ENCODE measurements at places on chromosomes 11 and 22.

DNA sequence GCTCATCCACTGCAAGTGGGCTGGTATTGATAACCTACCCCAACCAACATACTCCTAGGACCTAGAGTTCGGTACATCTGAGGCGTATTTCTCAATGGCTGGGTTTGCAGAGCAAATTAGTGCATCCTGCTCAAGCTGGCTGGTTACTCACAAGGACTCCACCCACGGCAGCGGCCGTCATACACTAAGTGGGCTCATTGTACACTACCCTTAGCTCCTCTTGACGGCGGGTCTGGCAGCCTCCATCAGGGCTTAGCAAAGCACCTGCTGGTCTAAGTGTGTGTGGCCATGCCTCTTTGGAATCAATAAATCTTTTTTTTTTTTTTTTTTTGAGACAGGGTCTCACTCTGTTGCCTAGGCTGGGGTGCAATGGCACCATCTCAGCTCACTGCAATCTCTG is 20.2 kb upstream of the KCNJ11 start:
- no peak for DNase-seq

GRCh38 chr11:68682531-68682961 is 1.8 kb upstream of the GAL start:
- DNase-seq: no peak

- no peak for DNase-seq
Observed at GRCh38 chr22:34356481-34356880, 436.2 kb upstream of the LARGE1 start.

DNA sequence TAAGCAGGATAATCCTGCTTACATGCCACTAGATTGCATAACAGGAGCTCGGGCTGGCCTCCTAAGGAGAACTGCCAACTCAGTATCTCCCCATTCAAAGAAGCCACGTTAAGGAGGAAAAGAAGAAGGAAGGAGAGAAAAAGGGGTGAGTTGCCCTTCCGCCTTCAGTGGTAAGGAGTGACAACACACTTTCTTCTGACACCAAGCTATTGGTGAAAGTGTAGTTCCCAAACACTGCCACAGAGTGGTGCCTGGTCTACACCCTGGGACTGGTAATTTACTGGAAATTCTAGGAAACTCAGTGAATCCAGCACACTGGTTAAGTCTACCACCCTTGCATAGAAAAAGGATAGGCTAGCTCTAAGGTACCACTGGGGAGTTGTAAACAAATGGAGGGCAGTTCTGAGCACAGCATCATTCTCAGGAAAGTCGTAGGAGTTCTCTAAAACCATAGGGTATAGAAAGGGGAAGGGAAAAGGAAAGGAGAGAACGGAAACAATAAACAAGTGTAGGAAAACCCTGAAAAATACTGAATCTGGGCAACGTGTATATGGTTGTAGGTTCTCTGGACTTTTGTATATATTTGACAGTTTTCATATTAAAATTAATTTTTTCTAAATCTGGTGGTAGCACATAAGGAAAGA is 58.2 kb downstream of the RRAS2 start:
- DNase-seq: peak; percentile 72

DNA sequence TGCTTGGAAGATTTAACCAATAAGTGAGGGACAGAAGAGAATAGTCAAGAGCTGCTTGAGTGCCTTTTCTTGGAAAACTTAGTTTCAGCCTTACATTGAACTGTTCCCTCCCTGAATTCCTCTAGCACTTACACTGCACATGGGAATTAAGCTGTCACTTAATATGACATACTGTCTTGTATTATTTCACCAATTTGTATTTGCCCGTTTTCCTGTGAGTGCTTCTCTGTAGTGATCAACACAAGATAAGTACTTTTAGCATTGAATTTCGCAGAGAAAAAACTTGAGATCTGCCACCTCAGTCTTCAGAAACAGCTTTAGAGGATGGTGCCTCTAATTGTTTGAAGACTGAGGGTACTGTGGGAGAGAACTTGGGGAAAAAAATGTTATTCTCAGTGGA is 3.7 kb downstream of the SPCS2 start:
- DNase-seq: no peak

GRCh38 chr11:127693686-127694085 is 693.1 kb upstream of the KIRREL3 start:
- no peak for DNase-seq

- no peak for DNase-seq
Observed at GRCh38 chr11:128520206-128520887, 67.0 kb downstream of the ETS1 start.

GRCh38 chr11:119091178-119091577 is 6.5 kb downstream of the HMBS start:
- peak; percentile 36 for DNase-seq

GRCh38 chr11:126585388-126585773 is 229.9 kb downstream of the ST3GAL4 start:
- no peak for DNase-seq

GRCh38 chr22:31106001-31106571 is 1.3 kb downstream of the SELENOM start:
- DNase-seq: peak; percentile 18

DNA sequence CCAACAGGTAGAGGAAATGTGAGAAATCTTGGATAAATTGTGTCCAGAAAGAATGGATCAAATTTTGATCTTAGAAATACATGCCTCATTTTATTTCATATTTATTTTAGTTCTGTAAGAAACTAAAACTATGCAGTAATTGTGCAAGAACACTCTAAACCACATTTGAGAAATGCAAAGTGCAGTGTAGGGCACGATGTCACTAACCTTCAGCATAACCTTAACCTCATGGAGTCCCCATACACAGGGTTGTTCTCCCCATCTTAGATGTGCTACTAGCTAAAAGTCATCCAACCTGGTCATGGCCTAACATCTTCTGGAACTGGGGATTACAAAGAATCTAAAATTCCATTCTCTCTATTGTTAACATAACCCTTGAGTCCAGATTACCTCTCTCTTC is 48.4 kb upstream of the ARHGAP42 start:
- DNase-seq: no peak

DNA sequence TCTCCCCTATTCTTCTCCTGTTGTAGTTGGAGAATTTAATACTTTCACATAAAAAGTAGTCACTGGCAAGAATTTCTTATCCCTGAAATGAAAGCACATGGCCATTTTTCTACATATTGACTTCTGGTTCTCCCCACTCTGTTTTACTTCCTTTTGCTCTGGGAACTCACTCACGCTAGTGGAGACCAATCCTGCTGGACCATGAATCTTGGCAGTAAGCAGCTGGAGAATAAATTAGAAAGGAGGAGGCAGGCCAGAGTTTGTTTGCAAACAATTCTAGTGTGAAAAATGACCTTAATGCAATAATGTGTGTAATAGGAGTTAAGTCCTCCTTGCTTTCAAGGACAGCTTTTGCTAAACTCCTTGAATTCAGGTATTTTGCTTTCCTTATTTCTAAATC is 412.3 kb upstream of the CHORDC1 start:
- no peak for DNase-seq

- DNase-seq: no peak
Observed at GRCh38 chr11:38680166-38680565, 2082.1 kb upstream of the RAG2 start.

DNA sequence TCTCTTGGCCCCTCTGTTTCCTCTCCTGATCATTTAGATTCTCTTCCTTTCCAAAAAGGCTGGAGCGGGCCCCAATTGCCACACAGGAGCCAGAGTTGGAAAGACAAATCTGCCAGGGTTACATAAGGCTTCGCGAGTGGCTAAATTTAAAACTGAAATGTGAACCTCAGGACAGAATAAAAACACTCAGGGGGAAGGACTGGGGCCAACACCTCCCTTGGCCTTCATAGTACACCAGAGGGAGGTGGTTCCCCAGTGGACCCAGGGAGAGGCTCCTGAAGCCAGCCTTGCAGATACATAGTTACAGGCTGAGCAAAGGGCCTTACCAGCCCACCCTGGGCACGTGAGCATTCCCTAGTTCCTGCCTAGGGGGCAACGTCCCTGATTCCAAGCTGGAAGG is 150.1 kb downstream of the MN1 start:
- DNase-seq: no peak

- no peak for DNase-seq
Observed at GRCh38 chr11:86416494-86416893, 41.8 kb downstream of the CCDC81 start.

- DNase-seq: no peak
Observed at GRCh38 chr11:45486461-45486860, 179.0 kb downstream of the CHST1 start.

GRCh38 chr11:125372911-125373310 is 123.2 kb downstream of the FEZ1 start:
- no peak for DNase-seq

DNA sequence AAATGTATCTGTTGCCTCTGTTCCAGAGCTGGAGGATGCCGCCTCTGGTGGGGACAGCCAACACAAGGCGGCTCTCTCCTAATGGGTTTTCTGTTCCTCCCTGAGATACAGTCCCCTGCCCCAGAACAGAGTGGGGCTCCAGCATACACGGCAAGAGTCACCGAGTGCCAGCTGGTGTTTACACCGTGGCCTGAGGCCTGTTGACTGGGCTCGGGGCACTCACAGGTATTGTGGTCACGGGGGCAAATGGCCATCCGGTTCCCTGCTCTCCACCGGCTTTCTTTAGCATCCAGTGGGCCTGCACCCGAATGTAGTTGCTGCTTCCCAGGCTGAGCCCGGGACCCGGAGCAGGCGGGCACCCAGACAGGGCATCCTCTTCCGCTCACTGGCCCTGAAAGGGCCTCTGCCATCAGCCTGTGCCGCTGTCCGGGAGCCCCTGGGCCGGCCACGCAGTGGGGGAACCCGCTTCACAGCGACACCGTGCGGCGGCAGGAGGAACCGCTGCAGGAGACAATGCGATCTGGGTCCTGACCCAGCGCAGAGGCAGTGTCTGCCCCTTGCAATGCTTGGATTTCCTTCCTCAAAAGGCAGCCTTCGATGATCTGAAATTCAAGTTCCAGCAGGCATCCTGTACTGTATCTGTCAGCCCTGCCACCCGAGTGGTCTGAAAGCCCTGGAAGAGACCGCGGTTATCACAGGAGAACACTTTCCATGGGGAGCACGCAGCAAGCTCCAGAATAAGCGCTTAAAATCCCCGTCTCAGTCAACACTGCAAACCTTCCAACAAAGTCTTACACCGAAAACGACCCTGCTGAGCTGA is 859 bp upstream of the KRTAP5-5 start:
- no peak for DNase-seq

- no peak for DNase-seq
Observed at GRCh38 chr11:34068111-34068510, 16.6 kb downstream of the CAPRIN1 start.

GRCh38 chr11:134152696-134153095 is 71.1 kb downstream of the NCAPD3 start:
- DNase-seq: no peak

GRCh38 chr11:133724116-133724515 is 121.2 kb downstream of the SPATA19 start:
- no peak for DNase-seq

GRCh38 chr11:102761646-102762238 is 18.7 kb downstream of the MMP10 start:
- peak; percentile 96 for DNase-seq

DNA sequence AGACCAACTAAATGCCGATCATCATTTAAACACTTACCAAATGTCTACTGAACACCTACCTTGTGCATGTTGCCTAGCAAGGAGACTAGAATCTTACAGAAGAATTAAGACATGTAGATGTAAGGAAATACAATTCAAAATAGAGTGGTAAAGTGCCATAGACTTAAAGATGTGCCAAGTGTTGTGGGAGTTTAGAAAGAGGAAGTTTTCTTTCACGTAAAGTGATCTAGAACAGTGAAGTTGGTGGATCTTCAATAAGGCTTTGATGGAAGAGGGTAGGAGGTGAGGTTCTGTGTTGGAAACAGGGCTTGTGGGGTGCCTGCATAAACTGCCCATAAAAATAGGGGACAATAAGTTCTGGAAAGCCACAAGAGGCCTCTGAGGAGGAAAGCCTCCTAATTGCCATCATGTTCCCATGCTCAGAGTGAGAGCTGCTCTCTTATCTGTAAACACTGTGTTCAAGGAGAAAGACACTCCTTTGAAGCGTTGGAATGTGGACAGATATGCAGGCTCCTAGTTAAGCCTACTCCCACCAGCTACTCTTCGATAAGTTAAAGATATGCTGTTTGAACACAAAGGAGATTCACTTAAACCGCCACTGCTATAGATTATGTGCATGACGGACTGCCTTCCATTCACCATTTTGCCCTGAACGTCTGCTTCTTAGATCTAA is 66.7 kb downstream of the HSD17B12 start:
- DNase-seq: no peak

- DNase-seq: no peak
Observed at GRCh38 chr22:23704829-23705228, 14.0 kb downstream of the RGL4 start.

DNA sequence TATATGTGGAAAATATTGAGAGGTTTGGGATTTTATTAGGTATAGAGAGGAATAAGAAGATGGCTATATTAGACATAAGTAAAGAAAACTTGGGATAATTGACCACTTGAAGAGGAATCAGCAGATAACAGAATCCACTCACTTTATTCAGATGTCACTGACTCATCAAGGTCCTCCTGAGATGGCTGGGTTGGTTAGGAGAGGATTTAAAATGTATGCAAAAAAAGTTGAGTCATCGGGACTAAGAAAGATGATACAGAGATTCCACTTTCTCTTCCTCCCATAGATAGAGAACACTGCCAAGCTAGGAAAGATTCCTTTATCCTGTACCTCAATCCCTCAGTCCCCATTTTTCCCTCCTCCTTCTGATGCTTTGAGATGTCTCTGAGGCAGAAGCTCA is at the start of gene OR6A2:
Gene OR6A2 (minus strand): TSS at position 288 of the 400 bp plus-strand sequence. CDS start 3,981 bp downstream, outside the sequence.
- peak; percentile 16 for DNase-seq

DNA sequence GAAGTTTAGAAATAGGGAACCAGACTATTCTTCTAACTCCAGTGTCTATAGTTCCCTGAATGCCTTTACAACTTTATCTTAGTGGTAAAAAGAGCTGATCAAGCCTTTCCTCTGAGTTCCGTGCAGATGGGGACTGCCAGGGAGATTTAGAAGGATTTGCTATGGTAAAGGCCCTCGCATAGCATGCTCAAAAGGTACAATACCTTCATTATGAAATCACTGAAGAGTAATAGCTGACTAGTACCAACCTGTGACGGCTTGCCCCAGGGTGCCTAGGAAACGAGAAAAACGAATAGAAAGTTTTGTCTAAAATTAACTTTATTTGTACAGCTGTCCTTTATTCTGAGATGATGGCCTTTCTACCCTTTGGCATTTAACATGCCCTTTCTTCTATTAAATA is 150.1 kb upstream of the ARHGAP42 start:
- DNase-seq: no peak

GRCh38 chr11:84714316-84714780 is 912.8 kb downstream of the DLG2 start:
- peak; percentile 48 for DNase-seq

DNA sequence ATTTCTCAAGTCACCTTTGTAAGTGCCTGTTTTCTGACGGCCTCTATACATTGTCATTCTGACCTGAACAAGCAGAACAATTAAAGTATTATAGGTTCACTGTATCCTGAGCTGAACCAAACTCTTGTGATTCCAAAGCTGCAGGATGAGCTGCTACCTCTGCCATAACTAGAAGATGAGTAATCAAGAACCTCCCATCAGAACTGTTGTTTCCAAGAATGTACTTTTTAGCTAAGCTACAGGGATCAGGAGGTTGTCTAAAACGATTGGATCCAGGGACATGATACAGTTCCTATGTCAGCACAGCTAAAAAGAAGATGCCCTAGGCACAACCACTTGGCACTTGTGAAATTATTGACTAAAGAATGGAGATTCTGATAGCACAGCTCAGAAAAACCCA is 288.4 kb upstream of the CCDC90B start:
- DNase-seq: peak; percentile 52
